ENCODE measurements at places on chromosomes 3 and 15. TPM values are rescaled to one million over a fixed set of nuclear protein-coding genes. Genes with fewer than 3 reads are reported as not detected.

DNA sequence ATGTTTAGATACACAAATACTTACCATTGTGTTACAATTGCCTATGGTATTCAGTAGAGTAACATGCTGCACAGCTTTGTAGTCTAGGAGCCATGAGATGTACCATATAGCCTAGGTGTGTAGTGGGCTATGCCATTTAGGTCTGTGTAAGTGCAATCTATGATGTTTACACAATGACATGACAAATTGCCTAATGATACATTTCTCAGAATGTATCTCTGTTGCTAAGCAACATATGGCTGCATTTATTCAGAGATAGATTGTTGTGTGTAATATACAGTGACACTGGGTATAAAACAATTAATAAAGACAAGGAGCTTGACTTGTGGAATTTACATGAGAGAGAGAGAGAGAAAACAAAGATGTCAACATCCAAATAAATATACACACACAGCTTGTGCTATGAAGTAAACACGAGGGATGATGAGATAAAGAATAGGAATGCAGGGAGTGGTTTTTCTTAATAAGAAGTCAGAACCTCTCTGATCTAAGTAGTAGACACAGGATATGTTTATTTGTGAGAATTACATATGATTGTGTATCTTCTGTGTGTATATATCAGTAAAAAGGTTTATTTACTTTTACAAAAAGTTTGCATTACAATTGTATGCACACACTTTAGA, 110.0 kb downstream of the KCNAB1 start:
- DNase-seq = no peak

RSL24D1 gene
- total RNA-seq = 232 TPM

DNA sequence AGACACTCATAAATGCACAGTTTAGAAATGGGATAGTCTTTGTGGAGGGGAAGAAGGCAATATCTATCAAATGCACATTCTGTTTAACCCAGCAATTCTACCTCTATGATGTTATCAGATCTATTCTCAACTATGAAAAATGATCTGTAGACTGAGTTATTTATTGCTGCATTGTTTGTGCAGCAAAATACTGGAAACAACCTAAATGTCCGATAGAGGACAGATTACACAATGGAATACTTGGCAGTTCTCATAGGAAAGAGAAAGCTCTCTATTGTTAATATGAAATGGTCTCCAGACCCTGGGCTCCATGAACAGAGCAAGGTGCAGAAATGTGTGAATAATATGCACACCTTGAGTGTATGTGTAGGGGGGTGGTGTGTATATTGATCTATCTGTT, 49.0 kb upstream of the SELENOK start:
- DNase-seq = no peak

ITIH1 gene
- total RNA-seq = not detected

GRCh38 chr3:146501752-146502151, 32.4 kb upstream of the PLSCR2 start:
- no peak for DNase-seq

DNA sequence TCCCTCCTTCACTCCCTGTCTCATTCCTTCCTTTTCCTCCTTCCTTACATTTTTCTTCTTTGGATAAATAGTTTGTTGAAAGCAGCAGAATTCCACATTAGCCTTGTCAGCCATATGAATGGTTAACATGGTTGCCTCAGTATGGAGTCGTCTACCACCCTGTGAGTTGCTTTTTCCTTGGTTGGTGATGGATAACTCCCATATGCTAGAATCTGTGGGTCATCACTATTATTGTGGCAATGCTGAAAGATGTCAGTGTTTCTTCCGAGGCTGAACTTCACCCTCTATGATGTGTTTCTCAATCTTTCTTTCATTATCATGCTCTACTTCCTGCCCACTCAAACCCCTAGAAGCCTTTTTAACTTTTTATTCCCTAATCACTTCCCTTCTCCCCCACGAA, 481.8 kb upstream of the KCNMB2 start:
- DNase-seq = no peak

TMCO5A gene
- not detected for total RNA-seq

- no peak for DNase-seq
These were observed 98.8 kb downstream of the ZNF621 start for GRCh38 chr3:40623567-40623966.

DNA sequence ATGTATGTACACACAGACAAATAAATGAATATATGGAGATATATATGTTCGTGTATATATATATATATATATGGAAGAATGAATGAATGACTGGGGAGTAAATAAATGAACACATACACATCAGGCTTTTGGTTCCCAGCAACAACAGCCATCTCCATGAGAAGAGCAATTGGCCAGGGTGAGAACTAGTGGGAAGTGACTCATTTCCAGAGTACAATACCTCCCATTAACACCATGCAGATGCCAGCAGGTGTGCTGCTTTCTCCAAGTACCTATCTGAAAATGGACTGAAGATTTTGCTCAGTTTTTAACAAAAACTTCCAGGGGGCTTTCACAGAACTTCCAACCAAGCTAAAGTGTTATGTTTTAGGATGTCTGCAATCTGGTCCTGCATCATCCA, 179.8 kb upstream of the SLC2A2 start:
- no peak for DNase-seq

- no peak for DNase-seq
These were observed 95.8 kb downstream of the PPARG start for GRCh38 chr3:12384451-12385233.

CP gene
- total RNA-seq = 6.2 TPM

CCDC13 gene
- total RNA-seq = 0.87 TPM

SKOR1 gene
- total RNA-seq = 0.05 TPM

GJD2 gene
- total RNA-seq = not detected

- DNase-seq = no peak
These were observed 54.0 kb upstream of the GCNT3 start for GRCh38 chr15:59557581-59557980.

GRCh38 chr3:23252122-23252521, 49.0 kb downstream of the UBE2E2 start:
- no peak for DNase-seq

TPRG1 gene
- total RNA-seq = 2.7 TPM
